ENCODE measurements at places on chromosomes 3 and 15.

DNA sequence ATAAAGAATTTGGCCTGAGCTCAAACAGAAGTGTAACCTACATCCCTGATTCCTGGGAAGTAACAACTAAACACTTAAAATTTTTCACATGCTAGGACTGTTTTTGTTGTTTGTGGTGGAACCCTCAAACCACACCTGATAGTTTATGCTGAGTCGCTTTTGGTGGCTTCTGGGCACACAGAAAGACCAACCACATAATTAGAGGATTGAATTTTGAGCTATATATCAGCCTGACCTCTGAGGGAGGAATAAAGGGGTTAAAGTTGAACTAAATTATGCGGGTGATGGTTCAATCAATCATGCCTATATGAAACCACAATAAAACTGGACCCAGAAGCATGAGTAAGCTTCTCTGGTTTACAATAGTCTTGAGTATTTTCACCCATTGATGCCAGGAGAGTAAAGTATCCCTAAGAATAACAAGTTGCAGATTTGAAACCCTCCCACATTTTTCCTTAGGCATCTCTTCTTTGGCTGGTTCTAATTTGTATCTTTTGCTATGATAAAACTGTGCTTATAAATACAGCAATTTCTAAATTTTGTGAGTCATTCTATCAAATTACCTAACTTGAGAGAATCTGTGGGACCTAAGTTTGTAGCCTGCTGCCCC is 1304.5 kb upstream of the GBE1 start:
- DNase-seq, result no peak

GRCh38 chr3:12427551-12427950 is 56.7 kb upstream of the TSEN2 start:
- DNase-seq, result no peak

DNA sequence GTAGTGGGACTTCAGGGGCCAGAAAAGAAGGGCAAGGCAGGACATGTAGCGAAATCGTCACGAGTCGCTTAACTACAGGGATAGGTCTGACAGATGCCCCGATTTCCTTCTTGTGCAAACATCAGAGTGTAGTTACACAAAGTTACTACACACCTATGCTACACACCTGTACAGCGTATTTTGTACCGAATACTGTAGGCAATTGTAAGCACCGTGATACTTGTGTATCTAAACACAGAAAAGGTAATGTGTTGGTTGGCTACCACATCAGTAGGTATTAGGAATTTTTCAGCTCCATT is 515 bp upstream of the MTHFS start:
- no peak for DNase-seq

DNA sequence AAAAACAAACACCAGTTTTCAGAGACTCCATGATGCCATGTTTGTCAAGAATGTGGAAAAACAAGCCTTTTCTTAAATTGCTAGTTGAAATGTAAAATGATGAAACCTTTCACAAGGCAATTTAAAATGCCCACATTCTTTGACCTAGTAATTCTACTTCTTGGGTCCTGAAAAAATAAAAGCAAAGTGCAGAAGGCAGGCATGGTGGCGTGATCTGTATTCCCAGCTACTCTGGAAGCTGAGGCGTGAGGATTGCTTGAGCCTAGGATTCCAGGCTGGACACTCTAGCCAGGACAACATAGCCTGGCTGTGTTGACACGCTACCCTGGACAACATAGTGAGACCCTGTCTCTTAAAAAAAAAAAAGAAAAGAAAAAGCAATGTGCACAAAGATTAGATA is 4.3 kb upstream of the MORF4L1 start:
- DNase-seq, result no peak

DNA sequence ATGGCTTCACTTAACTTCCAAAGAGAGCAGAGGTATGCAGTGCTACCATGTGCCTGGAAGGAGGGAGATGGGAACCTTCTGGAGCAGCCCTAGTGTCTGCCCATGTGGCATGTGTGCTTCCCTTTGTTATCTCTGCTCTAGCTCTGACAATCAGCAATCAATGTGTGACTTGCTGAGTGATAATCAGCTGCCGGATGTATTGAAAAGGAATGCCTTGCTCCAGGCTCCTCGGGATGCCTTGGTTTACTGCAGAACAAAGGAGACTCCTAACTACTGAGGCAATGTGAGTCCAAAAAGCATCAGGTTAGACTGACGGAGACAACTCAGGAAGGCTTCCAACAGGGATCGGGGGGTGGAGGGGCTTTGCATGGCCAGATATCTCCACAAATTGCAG is 36.0 kb upstream of the CORO2B start:
- no peak for DNase-seq

DNA sequence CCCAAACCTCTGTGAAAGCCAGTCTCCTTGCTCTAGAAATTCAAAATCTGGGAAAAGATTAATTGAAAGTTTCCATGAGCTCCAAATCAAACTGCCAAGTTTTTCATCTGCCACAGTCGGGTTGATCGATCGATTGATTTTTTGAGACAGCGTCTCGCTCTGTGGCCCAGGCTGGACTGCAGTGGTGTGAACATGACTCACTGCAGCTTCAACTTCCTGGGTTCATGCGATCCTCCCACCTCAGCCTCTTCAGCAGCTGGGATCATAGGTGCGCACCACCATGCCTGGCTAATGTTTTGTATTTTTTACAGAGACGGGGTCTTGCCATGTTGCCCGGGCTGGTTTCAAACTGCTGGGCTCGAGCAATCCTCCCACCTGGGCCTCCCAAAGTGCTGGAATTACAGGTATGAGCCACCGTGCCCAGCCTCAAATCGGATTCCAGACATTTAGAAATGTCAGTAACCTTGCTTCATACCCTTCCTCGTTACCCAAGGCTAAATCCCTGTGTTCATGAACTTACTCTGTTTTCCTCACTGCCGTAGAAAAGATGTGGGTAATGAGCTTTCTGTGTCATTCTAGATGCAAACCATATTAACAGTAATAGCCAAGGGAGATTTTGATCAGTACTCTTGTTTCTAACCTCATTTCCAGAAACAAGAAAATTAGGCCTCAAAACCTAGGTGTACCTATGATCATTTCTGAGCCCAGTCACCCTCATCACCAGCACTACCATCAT is 105.9 kb upstream of the AKAP13 start:
- no peak for DNase-seq

GRCh38 chr3:63992516-63993209 is 30.6 kb downstream of the PSMD6 start:
- no peak for DNase-seq

DNA sequence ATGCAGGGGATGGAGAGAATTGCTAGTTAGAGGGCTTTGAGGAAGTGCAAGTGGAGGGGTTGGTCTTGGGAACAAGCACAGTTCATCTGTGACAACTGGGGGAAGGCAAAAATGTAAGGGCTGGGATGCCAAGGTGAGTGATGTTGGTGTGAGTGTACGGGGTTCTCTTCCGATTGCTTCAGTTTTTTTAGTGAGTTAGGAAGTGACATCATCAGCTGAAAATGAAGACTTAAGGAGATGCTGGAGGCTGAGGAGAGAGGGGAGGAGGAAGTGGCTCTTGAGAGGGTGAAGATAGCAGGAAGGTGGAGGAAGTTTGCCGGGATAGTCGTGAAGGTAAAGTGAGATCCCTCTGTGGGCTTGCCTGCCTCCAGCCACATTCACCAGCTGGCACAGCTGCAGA is 12.7 kb downstream of the TICRR start:
- no peak for DNase-seq

DNA sequence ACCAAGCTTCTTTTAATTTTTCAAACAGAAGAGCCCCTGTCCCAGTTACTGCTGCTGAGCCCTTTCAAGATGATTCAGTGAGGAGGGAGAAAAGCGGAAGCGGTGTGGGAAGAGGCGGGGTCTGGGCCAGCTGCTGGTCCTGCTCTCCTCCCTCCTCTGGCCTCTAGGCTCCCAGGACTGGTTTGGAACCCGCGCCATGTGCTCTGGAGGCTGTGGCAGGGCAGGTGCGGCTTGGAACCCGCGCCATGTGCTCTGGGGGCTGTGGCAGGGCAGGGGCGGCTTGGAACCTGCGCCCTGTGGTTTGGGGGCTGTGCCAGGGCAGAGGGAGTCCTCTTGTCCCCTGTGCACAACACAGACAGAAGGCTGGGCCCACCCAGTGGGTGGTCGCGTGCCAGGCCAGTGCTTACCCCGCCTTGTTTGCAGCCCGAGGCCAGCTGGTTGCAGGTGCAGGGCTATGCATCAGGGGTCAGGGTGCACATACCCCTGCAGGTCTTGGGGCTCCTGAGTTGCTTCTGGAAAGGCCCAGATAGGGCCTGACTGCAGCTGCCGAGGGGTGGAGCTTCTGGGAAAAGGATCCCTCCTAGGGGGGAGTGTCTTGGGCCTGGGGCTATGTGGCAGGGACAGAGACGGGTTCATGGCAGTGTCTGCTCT is 12.2 kb downstream of the ALG1L2 start:
- DNase-seq, result no peak

GRCh38 chr15:99628374-99629001 is 62.7 kb downstream of the MEF2A start:
- no peak for DNase-seq

- DNase-seq, result peak; percentile 45
These were observed 722 bp downstream of the RBMS3 start for GRCh38 chr3:29281344-29282241.

- no peak for DNase-seq
These were observed 170.2 kb downstream of the PDE8A start for GRCh38 chr15:85151861-85152260.

DNA sequence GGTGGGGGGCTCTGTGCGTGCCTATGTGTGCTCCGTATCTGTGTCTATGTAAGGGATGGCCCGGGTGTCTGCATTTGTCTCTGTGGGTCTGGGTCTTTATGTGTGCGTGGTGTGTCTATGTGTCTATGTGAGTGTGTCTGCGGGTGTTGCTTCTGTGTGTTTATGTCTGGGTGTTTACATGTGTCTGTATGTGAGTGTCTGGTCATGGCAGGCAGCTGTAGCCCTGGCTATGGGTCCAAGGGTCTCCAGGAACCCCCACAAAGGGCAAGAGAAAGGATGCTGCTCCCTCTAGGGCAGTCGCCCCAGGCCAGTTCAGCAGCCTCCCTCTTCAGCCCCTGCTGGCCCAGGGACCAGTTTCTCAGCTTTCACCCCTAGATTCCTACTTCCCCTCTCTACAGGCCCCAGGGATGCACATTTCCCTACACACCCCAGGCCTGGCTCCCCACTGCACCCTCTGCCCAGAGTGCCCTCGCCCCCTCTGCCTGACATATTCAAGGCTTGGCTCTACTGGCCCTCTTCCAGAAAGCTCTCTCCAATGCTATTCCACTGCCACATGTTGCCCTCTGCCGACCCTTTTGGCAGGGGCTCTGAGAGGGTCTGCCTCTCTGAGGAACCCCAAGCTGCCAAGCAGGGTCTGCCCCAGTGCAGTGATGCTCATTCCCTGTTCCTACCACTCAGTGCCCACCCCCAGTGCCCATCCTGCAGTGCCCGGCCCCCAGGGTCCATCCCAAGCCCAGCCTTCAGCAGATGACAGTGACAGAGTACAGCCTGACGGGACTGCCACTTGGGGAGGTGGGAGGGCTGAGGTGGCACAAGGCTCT is 1.0 kb upstream of the MYL3 start:
- no peak for DNase-seq

- no peak for DNase-seq
These were observed 3.2 kb upstream of the ANXA2 start for GRCh38 chr15:60400944-60401343.

DNA sequence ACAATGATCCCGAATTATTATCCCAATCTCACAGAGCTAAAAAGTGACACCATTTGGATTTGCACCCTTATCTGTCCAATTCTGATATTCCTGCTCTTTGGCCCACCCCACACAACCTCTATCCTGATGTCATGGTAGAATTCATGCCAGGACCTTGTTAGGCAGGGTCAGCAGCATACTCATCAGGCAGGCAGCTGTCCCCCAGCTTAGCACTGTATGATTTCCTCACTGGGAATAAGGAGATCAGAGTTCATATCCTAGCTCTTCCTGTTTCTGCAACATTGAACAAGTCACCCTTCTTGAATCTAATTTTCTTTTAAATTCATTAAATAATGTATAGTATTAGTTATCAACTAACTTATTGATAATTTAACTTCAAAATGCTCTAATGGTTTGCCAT is 12.0 kb upstream of the C3orf80 start:
- DNase-seq, result no peak

DNA sequence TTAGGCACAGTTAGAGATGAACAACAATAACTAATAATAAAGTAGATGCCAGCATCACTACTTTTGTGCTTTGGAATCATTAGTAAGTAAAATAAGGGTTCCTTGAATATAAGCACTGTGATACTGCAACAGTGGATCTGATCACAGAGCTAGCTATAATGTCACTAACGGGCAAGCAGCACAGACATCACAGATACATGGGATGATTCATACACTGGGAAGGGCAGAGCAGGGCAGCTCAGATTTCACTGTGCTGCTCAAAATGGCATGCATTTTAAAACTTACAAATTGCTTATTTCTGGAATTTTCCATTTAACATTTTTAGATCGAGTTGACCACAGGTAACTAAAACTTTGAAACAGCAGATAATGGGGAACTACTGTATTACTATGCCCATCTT is 476.6 kb downstream of the FHIT start:
- no peak for DNase-seq

DNA sequence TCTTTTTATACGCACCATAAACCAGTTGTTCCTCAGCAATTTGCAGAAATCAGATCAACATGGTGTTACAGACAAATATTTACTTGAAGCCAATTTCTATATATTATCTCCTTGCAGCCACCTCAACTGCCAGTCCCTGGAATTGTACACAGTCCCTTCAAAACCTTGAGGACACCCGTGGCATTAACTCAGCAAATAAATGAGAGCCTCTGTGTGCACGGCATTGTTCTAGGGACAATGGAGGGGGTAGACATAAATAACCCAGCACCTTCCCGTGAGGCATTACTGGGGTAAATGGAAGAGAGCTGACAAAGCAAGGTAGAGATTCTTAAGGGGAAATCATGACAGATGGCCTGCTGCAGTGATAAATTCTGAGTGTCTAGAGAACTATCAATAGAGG is 12.5 kb downstream of the TM2D3 start:
- DNase-seq, result no peak

DNA sequence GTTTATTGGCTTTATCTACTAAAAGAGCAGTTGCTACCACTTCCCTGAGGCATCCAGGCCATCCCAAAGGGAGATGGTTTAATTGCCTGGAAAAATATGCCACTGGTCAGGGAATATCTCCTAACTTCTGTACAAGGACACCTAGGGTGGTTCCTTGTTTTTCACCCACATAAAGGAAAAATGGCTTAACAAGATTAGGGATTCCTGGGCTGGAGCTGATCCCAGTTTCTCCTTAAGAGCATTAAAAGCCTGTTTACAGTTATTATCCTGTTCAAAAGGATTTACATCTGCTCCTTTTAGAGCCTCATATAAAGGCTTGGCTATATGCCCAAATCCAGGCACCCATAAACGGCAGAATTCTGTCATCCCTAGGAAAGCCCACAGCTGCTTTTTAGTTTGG is 70.2 kb upstream of the WNT7A start:
- no peak for DNase-seq

- no peak for DNase-seq
These were observed 1.8 kb upstream of the USP19 start for GRCh38 chr3:49122451-49122850.
